NCI-H1092 treated with DMSO at 0.1 percent for 48 hours (cell line): ENCODE measurements at places on chromosomes 4 and X.
A peak's percentile ranks its signal among the peaks of the same experiment; 100 is the strongest.

DNA sequence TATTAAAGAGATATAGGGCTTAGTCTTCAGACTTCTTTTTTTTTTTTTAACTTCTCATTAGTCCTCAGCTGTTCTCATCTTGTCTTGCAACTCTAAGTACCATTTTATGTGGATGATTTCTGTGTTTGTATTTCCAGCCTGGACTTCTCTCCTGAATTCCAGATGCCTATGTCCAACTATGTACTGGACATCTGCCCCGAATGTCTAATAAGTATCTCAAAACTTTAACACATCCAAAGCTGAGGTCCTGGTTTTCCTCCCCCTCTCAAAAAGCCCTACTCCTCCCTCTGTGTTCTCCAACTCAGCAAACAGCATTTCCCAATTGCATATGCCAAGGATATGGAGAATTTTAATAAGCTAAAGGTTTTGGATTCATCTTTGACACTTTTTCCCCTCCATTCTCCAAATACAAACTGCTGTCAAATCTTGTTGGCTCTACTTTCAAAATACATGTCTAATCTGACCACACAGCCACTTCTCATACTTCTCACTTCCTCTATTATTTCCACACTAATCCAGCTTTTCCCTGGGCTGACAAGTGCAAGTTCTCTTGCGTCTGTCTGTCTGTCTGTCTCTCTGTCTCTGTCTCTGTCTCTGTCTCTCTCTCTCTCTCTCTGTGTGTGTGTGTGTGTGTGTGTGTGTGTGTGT lies 79.8 kb downstream of the CLCN5 start:
- DNase-seq = no peak

DNA sequence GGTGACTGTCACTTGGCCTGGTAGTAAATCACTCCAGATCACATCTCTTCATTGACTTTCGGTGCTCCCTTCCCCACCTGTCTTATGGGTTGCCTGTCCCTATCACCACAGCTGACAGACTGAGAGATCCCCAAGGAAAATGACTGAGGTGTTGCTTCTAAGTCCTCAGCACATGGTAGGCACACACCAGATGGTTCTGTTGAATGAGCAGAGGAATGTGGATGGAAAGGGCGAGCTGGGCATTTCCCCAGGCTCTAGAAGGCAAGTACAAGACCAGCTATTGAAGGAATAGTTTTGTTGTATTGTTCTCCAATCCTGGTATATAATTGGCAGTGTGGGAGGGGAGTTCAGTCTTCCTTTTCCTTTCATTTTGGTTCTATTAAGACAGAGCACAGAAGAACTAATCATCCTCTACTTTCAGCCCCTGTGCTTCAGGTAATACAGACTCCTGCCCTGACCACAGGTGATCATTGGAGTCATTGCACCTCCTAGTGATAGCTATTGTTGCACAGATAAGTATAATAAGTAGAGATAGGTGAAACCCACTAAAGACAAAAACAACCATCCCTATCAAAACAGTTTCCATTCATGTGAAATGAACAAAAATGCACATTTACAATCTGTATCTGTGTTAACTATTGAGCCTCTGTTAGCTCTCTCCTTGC lies 158.6 kb downstream of the TRAM1L1 start:
- no peak for DNase-seq

GRCh38 chr4:122539861-122540465 lies 80.9 kb downstream of the IL21 start:
- no peak for DNase-seq

GRCh38 chrX:54248309-54248708 lies 65.3 kb upstream of the FAM120C start:
- DNase-seq = peak; percentile 14

- DNase-seq = peak; percentile 38
Measured at GRCh38 chrX:138034136-138034535, 468.2 kb downstream of the ZIC3 start.

- DNase-seq = no peak
Measured at GRCh38 chrX:139720136-139720535, 12.2 kb upstream of the MCF2 start.

DNA sequence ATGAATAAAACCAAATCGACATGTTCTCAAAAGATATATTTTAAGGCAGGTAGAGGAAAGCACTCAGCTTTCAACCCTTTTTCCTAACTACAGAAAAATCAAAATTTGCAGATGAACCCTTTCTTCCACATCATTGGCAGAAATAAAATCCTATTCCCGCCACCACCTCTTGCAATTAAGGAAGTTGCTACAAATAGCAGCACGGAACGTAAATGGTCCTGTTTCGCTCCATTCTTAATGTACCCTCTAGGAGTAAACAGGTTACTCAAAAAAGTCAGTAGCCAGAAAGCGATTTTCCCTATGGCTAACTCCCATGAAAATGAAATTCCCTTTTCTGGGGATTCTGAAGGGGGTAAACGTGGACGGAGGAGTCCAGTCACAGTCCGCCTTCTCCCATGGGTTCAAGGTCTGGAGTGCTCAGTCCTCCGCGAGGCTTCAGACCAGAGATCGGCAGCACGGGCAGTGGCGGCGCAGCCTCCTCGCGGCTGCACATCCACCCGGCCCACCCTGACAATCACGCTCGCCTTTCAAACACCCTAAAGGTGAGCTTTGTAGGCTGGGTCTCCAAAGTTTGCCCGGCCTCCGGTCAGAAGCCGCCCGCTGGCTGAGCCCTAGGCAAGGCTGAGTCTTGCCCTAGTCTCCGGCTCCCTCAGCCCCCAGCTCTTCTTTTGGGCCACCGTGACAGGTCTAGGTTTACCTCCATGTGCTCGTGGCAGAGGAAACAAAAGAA lies 1.8 kb downstream of the ATP11C start:
- DNase-seq = peak; percentile 6

DNA sequence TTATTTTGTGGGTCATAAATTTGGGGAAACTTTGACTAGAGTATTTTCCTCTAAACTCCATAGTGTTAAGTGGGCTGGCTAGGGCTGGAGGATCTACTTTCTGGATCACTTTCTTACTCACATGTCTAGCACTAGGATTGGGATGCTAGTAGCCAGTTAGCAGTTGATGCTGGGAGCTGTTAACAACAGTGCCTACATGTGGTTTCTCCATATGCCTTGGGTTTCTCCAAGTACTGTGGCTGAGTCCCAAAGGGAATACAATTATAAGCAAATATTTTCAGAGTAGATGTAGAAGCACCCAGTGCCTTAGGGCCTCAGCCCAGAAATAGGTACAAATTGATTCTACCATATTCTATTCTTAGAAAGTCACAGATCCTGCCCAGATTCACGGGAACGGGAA lies 1614.9 kb downstream of the ARAP2 start:
- no peak for DNase-seq

DNA sequence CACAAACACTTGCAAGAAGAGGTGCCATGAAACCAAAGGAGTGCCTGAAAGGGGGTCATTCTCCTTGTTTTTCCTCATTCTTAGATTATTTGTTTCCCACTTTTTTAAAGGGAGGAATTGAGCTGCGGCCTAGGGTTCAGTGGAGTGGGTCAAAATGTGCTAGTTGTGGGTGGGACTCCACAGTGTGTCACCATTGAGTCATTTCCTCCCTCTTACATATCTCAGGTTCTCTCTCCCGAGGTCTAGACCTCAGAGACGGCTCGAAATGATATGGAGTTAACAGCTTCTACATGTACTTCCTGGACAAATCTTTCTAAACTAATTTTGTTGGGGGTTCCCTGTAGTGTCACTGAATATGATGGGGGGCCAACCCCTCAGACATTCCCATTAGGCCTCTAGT lies 328.4 kb upstream of the SPANXN1 start:
- DNase-seq = no peak

DNA sequence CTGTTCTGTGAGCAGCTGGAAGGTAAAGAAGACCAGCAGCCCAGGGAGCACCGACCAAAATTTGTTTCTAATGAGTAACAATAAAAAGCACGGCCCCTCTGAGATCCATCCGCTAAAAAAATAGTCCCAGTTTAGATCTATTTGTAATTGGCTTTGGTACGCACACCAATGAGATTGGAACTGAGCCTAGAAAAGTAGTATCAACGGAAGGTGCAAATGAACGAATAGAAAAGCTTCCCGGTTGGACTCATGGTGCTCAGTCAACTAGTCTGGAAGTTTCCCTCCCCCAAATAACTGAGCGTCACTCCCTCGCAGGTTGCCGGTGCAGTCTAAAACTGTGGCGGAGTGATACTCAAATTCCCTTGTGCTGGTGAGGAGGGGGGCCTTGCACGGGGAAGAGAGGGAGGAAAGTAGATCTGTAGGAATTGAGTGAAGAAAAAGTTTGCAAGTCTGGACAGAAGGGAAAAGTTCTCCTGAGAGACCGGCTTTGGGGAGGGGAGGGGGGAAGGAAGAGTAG lies at the start of gene COL4A5:
Gene COL4A5, plus strand, starts transcription at position 413 of the 517 bp plus-strand sequence. CDS start 288 bp downstream, outside the sequence.
- DNase-seq = peak; percentile 78

DNA sequence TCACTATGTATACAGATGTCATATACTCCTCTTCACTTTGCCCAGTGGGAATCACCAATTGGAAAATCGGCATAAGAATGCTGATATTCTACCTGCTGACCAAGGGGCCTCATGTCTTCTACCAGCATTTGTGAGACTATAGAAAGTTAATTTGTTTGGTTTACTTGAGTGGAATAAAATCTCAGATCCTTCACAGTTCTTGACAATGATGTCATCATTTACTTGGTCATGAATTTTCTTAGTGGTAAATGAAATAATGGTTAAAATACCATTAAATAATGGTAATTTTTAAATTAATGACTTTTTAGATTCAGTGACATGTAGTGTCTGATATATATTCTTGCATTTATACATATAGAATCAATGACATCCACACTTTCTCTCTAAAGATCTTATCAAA lies 1052.6 kb downstream of the ADGRL3 start:
- no peak for DNase-seq

- no peak for DNase-seq
Measured at GRCh38 chrX:103536732-103537131, 17.4 kb upstream of the RAB40A start.

DNA sequence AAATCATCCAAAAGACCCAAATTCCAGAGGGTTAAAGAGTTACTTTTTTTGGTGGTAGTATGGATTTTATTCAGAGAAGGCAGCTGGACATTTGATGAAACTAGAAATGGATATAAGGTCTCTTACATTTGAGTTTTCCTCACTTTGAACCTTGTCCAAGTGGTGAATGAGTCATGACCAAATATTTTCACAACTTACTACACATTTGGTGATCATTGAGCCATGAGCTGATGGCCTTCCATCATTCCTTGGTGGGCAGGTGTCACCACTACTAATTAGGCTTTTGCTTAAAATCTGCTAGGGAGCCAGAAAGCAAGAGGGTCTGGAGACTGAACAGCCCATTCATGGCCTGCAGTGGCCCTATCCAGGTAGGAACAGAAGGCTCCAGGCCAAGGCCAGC lies 620.2 kb upstream of the INTU start:
- peak; percentile 24 for DNase-seq

DNA sequence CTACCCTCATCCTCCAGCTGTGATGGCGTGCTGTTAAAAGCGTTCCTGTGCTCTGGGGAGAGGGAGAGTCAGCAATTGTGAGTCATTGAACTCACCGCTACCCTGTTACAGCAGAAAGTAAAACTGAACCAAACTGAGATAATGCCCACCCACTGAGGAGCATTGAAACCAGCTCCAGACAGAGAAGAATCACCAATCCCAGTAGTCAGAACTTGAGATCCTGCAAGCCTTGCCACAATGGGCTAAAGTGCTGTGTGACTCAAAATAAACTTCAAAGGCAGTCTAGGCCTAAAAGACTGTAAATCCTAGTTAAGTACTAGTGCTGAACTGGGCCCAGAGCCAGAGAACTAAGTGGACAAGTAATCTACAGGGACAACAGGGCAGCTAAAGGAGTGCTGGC lies 1394.2 kb upstream of the DIAPH2 start:
- DNase-seq = no peak

- DNase-seq = no peak
Measured at GRCh38 chrX:72394518-72395170, 88.9 kb upstream of the CITED1 start.

DNA sequence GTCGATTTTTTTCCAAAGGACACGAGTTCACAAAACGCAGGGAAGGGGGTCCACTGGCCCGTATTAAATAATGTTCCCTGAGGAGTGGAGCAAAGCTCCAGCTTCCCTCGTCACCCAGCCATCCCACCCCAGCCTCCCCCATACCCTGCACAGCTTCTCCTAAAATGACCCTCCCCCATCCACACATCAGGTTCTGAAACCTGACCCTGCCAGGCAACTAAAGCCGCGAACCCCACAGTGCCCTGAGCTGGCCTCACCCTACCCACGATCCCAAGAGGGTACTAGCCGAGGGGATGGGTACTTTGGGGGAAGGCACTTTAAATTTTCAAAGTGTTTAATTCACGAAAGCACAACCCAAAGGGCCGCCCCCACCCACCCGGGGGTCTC lies 634 bp downstream of the APOO start:
- DNase-seq = peak; percentile 42

- DNase-seq = no peak
Measured at GRCh38 chrX:132961511-132961910, 3.1 kb upstream of the HS6ST2 start.

DNA sequence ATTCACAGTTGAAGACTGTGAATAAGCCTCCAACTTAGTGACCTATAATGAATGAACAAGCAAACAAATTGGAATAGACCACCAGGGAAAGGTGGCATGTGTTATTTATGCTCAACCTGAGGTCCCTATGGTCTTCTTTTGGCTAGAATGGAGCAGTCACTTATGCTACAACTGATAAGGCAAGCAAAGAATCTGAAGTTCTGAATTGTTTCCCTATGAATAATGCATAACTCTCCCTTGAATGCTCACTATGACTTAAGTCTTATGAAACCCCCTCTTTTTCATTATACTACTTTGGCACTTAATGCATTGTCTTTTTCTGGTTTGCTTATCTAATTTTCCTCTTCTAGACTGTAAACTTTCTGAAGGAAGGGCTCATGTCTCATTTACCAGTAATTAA lies 2.6 kb downstream of the GIMD1 start:
- no peak for DNase-seq

GRCh38 chr4:111228874-111229273 lies 606.0 kb upstream of the PITX2 start:
- no peak for DNase-seq

GRCh38 chrX:148574237-148574973 lies 74.0 kb downstream of the AFF2 start:
- DNase-seq = no peak
